ENCODE measurements at places on chromosomes 7 and 10.

- DNase-seq = no peak
These were observed 225.9 kb downstream of the WDR11 start for GRCh38 chr10:121076776-121077715.

DNA sequence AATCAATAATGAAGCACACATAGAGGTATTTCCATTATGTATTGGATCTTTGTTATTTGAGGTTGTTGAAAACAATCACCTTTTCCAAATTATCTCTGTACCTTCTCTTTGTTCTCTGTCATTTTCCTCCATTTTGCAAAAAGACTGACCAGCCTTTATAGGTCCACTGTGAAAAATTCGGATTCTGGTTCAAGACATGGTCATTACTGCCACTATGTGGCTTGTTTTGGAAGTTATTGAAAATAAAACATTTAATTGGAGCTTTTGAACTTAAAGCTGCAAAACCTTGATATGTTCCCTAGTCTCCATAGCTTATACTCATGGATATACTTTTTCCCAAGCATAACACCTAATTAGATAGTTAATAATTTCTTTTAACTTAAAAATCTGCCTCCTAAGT, 1094.4 kb downstream of the NRG3 start:
- DNase-seq = no peak

DNA sequence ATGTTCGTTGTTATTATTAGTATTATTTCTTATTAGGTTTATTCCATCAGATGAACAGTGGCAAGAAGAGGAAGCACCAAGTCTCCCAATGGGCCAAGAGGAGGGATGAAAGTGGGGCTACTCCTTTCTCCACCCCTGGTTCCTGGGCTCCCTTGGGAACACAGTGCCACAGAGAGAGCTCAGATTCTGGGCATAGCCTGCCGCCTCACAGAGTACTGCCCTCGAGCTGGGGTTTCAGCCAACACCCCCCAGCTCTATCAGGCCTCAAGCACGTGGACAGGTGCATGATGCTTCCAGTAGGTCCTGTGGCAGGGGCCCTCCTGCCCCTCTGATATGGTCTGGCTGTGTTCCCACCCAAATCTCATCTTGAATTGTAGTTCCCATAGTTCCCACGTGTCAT, 103.6 kb upstream of the RNF32 start:
- no peak for DNase-seq

DNA sequence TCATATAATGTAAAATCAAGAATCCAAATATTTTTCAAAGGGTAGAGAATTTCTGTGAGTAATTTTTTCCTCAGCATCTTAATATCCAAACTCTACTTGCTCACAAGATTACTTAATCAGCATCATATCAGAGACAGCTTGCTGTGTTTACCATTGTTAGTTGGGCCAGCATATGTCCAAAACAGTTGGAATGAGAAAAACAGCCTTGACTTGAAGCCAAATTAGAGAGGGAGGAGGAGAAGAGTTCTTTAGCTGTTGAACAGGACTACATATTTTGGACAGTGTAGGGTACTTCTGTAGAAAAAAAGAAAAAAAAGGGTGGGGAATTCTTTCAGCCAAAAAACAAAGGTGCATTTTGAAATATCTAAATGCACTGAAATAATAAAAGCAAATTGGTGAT, 69.8 kb downstream of the HDAC9 start:
- DNase-seq = no peak

DNA sequence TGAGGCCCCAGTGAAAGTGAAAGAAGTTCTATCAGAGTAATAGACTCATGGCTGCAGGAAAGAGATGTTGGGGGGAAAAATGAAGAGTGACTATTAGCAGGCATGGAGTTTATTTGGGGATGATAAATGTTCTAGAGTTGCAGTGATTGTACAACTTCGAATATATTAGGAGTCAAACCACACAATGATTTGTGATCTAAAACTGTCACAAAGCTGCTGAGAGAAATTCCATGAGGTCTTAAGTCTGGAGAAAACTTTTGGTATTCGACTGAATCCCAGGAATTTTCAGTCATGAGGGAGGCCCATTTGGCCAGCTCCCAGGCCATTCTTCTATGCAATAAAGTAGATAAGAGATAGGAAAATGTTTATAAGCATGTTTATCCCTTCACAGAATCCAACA, 55.9 kb upstream of the UNC5B start:
- DNase-seq = no peak

DNA sequence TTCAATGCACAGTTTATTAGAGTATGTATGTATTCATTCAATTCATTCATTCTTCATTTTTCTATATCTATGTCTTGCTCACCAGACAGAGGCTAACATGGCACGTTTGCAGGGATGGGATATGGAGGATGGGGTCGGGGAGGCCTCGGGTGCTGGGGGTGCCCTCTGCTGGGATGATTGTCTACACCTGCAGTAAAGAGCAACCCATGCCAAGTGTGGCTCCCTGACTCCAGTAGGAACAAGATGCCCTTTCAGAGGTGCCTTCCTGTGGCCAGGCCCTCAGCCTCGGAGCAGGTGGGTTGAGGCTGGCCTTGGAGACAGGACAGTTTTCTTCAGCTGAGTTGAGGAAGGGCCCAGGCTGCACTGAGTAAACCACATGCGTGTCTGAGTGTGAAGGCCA, 157.2 kb downstream of the SH2D4B start:
- DNase-seq = no peak

GRCh38 chr7:157465891-157466866, 129.4 kb downstream of the DNAJB6 start:
- DNase-seq = no peak
